ENCODE measurements at places on chromosomes 11 and 22. TPM values are rescaled to one million over a fixed set of nuclear protein-coding genes. Genes with fewer than 3 reads are reported as not detected.

Gene CSF2RB
- not detected for total RNA-seq

Gene PKNOX2
- not detected for total RNA-seq

Gene LDHAL6A
- not detected for total RNA-seq

Gene SCUBE2
- total RNA-seq: not detected

Gene GAL3ST3
- not detected for total RNA-seq

Gene FXYD6
- total RNA-seq: not detected

Measured in SJSA1 (cell line).